ENCODE measurements at places on chromosomes 3 and 15.

DNA sequence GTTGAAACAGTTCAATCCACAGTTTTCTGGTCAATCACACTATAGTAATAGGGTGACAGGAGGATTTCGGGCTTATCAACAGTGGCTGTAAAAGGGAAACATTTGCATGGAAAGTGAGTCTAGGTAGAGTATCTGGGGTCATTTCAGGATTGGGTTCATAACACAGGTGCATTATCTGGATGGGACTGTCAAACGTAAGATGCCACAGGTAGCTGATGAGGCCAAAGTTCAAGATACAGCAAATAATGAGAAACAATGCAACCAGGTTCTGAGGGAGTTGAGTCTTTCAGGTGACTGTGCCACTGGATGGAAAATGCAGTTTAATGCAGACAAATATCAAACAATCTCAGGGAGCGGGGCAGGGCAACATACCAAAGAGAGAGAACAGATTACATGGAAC is 62.2 kb downstream of the WDR76 start:
- no peak for DNase-seq

DNA sequence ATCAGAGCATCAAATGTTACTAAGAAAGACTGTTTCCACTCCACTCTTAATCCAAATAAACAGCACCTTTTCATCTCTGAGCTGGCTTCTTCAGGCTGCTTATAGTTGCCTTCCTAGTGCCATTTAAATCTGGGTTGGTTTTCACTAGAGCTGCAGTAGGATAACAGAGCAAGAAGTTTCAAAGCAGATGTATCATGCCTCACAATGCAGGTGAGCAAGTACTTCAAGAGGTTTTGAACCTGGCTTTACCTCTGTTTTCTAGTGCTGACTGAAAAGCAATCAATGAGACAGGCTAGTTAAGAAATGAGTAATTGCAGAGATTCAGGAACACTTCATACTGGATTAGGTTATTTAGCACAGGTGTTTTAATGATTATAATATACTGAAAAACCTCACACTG is 147.7 kb upstream of the SATB1 start:
- DNase-seq: no peak

DNA sequence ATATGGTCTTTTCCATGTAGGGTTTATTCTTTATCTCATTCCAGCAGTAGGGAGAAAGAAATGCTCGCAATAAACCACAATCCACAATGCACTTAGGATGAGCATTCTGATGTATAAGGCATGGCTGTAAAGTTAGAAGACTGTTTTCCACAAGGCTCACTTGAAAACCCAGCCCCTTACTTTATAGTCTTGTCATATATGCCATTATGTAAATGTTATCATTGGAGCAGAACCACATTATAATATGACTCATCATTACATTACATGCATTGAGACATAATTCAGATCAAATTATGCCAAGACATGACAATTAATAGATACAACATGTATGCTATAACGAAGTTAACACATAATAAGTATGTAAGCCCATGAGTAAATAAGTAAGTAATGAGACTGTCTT is 348.1 kb downstream of the LSAMP start:
- no peak for DNase-seq

DNA sequence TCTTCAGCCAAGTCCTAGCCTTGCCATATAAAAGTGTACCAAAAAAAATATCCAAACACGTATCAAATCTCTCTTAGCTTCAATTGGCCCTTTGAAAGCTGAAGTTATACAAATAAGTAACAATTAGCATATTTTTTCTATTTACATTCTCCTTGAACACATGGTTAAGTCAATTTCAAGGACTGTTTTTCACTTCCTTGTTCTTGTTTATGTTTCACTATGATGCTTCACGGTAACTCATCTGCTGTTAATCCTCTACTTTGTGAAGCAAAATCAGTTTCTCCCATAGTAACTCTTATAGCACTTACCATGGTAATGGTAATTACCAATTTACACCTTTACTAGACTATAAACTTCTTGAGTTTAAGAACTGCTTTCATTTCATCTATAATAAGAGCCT is 10.6 kb upstream of the SPRED1 start:
- DNase-seq: no peak

DNA sequence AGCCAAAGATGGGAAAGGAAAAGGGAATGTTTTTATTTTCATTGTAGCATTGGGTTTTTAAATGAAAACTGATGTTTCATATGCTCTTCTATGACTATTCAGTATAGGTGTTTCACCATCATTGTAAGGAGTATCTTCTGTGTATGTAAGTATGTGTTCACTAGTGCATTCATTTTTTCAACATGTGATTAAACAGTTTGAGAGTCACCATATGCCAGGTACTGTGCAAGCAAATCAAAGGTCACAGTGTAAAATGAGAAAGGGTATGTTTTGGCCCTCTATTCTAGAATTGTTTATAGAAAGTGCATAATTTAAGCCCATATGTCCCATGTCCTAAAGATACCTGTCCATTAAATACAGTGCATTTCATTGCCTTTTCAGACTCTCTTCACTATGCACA is 207.2 kb downstream of the ZBTB20 start:
- DNase-seq: peak; percentile 54

- no peak for DNase-seq
Measured at GRCh38 chr3:176926688-176927087, 270.6 kb downstream of the TBL1XR1 start.

GRCh38 chr3:130539005-130539404 is 22.0 kb downstream of the COL6A6 start:
- peak; percentile 13 for DNase-seq

DNA sequence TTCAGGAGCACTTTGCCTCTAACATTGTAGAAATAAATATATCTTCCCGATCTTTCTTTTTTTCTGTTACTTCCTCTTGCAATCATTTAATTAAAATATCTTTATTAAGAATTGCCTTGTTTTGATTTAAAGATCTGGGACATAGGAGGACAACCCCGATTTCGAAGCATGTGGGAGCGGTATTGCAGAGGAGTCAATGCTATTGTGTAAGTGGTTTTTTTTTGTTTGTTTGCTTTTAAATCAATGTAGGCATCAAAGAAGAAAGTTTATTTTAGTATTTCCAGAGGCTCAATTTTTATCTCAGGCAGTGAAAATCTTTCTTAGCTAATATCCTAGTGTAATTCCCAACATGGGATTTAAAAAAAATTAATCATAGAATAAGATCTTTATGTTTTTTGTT is 15.5 kb upstream of the EDEM1 start:
- DNase-seq: no peak

GRCh38 chr3:131735116-131735515 is 232.3 kb upstream of the MRPL3 start:
- no peak for DNase-seq

- no peak for DNase-seq
Measured at GRCh38 chr3:95311272-95311671, 1248.4 kb downstream of the NSUN3 start.

- no peak for DNase-seq
Measured at GRCh38 chr3:14921811-14922705, 25.3 kb upstream of the NR2C2 start.

GRCh38 chr15:61994216-61994615 is 66.0 kb downstream of the VPS13C start:
- DNase-seq: no peak

GRCh38 chr15:96792216-96792615 is 461.7 kb downstream of the NR2F2 start:
- DNase-seq: no peak

DNA sequence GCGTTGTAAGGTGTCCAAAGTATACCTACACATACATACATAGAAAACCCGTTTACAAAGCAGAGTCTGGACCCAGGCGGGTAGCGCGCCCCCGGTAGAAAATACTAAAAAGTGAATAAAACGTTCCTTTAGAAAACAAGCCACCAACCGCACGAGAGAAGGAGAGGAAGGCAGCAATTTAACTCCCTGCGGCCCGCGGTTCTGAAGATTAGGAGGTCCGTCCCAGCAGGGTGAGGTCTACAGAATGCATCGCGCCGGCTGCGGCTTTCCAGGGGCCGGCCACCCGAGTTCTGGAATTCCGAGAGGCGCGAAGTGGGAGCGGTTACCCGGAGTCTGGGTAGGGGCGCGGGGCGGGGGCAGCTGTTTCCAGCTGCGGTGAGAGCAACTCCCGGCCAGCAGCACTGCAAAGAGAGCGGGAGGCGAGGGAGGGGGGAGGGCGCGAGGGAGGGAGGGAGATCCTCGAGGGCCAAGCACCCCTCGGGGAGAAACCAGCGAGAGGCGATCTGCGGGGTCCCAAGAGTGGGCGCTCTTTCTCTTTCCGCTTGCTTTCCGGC is 318.6 kb downstream of the FGF12 start:
- DNase-seq: no peak

- no peak for DNase-seq
Measured at GRCh38 chr15:62578960-62579359, 413.9 kb upstream of the C2CD4B start.

- DNase-seq: no peak
Measured at GRCh38 chr15:83927704-83928391, 273.9 kb downstream of the ADAMTSL3 start.

DNA sequence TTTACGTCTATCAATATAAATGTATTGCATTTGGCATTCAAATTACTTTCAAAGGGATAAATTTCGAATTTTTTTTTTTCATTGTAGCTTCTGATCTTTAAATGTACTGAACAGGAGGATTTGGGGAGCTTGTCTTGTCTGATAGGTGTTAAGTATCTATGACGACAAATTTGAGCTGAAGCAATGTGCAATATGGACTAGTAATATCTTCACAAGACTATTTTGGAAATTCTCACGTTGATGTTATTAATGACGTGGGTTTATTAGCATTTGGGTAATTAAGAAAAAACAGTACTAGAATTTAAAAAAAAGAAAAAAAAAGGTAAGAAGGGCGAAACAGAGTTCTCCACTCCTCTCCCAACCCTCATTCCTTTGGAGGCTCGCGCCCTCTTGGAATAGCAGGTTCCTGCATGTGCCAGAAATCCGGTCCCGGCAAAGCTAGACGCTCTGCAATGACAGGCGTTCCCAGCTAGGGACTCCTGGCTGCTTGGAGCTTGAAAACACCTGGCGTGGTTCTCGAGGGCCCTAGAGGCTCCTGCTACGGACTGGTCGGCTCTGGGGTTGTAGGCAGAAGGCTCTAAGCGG is 648 bp upstream of the P2RY1 start:
- DNase-seq: peak; percentile 15

DNA sequence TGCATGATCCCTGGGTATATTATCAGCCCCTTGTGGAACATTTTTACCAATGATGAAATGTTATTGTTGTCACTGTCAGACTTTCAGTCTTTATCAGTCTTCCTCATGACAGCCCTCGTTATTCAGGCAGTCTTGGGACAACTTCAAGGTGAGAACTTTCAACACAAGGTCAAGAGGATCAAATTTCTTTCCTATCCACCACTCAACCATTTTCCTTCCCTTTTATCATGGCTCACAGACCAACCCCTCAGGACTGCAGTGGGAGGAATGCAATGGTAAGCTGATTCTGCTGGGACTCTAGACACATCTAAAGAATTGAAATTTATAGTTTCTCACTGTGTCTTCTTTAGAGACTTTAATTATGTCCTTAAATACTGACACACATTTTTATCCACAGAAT is 107.0 kb upstream of the LSAMP start:
- DNase-seq: no peak

- DNase-seq: no peak
Measured at GRCh38 chr15:60535743-60536142, 56.8 kb upstream of the ICE2 start.

DNA sequence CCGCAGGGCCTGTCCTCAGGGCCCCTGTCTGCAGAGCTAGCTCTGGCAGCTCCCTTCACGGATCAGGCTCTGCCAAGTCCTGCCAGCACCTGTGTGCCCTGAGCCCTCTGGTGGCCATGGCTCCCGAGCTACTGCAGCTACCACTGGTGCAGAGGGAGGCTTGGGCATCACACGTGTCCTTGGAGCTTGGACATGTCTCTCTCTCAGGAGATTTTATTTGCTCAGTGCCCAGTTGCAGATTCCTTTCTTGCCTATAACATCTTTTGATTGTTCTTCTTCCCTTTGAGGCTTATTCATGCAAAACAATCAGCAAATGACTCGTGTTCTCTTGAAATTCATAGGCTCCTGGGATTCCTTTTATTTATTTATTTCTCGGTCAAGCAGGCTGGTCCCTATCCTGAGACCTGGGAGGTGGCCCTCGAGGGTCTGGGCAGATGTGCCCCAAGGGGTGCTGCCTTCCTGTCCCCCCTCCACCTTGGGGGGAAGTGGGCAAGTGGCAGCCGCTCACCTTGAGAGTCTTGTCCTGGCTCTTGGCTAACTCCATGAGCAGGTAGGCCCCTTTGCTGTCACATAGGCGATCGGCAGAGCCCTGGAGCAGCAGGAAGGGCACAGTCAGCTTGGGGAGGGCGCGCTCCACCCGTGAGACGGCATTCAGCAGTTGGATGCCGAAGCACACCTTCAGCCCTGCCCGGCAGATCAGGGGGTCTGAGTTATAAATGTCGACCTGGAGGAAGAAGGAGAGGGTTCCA is 21.9 kb downstream of the ABTB1 start:
- peak; percentile 44 for DNase-seq

DNA sequence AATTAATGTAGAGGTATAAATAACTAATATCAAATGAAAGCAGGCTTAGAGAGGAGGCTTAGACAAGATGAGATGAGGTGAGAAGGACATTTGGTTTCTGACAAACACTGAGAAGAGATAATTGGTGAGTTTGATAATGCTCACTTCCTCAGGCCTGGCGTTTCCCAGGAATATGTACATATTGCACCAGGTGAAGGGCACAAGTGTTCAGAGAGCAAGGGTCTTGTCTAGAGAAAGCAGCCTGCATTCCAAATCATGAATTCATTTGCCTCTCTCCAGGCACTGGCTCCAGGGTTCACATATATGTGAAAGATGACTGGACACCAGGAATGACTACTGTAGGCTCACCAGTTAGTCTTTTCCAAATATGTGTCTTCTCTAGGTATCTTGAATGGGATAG is 48.0 kb upstream of the LPP start:
- DNase-seq: no peak

DNA sequence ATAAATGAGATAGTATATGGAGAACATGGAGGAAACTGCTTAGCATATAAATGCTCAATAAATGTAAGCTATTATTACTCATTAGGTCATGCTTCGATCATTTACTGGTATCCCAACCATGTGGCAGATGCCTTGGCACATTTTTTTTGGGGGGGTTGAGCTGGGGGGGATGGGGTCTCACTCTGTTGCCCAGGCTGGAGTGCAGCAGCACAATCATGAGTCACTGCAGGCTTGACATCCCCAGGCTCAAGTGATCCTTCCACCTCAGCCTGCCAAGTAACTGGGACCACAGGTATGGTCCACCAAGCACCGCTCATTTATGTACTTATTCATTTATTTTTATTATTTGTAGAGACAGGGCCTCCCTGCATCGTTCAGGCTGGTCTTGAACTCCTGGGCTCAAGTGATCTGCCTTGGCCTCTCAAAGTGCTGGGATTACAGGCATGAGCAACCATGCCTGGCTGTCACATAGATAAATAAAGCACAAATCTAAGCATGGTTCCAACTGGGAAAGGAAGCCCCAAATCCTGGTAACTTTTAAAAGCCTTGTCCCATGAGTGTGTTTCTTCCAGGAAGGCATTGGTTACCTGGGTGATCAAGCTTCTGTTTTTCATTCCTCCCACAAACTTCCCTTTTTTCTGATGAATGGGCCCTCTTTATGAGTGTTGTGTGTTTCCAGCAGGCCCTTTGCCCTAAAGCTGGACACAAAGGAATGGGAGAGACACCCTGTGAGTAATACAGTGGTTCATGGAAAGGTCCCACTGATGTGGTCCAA is 147.4 kb upstream of the UMPS start:
- no peak for DNase-seq
